ENCODE measurements at places on chromosomes 3 and 15.

DNA sequence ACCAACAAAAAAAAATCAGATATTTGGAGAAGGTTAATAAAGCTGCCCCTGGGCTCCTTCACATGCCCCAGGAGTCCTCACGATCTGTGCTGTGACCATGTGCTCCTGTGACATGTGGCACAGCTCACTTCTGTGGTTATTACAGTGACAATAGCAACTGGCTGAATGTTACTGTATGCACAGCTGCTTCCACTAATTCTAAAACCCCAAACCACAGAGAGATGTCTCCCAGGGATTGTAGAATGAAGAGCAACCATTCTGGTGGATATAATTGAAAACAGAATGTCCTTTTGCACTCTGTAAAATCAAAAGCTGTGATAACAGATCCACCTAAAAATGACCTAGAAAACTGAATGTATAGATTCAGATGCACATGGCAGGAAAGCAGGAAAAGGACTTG, 489.2 kb upstream of the CNTN4 start:
- no peak for DNase-seq

DNA sequence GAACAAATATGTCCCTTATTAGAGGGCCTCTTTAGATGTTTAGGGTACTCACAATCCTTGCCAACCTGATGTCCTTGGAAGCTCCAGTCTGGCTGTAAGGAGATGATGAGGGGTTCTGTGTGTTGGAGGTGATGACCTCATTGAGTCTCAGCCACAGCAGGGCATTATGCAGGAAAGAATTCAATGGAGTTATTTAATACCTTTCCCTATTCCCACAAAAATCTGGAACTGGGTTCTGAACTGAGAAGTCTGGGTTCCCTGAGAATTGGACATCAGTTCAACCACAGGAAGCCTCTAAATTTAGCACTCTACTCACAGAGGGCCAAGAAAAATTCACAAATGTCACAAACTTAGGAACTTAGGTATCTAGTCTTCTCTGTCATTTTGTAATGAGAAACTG, 36.9 kb downstream of the SLC35A5 start:
- DNase-seq, result no peak

- DNase-seq, result no peak
These were observed 49.7 kb upstream of the SKIL start for GRCh38 chr3:170307671-170308405.

- no peak for DNase-seq
These were observed 11.3 kb downstream of the SHISA5 start for GRCh38 chr3:48492461-48493202.

DNA sequence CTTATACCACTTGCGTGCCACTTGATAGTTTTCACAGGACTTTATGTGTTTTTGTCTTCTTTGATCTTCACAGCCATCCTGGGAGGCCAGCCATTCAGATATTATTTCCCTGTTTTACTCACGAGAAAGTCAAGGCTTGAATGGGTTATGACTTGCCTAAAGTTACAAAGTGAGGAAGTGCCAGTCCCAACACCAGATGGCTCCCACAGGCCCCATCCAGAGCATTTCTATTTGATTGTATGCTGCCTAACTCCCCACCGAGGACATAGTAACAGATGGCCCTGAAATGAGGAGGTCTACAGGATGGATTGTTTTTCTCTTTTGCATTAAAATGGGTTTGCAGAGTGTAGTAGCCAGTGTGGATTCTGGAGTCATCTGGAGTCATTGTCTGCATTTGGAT, 74.5 kb downstream of the SPTSSB start:
- no peak for DNase-seq

DNA sequence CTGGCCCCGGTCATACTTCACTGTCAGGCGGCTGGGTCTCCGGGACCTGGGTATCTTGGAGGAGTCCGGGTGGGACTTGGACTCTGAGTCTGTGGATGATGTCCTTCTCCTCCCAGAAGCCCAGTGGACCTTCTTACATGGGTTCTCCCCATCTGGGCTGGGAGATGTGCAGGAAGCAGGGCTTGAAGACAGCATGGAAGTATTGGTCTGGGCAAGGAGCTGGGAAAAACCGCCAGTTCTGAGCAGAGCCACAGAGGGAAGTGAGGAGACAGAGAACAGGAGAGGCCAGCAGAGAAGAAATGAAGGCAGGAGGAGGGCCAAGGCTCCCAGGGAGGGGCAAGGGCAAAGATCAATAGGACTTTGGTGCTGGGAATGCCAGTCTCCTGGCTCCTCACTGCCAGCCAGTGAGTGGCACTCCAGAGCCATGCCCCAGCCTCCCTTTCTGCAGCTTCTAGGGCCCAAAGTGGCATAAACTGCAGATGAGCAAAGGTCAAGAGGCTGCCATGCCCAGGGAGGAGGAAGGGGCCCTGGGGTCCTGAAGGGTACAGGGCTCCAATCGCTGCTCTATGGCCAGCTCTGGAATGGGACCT, at the start of gene PPP1R14D:
Gene PPP1R14D (minus strand): TSS at position 262 of the 590 bp plus-strand sequence. CDS start 67 bp downstream, at position 195.
- DNase-seq, result no peak

DNA sequence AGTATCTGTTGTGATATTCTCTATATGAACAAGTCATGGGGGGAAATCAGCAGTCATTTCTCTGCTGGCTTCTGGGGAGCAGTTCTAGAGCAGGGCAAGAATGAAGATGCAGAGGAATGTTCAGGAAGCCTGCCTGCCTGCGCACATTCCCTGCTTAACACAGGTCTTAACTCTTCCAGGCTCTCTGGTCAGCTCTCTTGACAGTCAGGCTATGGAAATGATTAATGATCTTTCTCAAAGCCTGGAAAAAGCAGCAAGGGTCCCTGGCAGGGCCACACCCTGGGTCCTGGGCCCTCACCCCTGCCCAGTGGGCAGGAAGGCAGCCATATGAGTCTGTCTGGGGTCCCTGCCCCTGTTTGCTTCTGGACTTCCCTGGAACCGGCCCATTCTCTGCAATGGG, 31.4 kb upstream of the CLK3 start:
- no peak for DNase-seq

DNA sequence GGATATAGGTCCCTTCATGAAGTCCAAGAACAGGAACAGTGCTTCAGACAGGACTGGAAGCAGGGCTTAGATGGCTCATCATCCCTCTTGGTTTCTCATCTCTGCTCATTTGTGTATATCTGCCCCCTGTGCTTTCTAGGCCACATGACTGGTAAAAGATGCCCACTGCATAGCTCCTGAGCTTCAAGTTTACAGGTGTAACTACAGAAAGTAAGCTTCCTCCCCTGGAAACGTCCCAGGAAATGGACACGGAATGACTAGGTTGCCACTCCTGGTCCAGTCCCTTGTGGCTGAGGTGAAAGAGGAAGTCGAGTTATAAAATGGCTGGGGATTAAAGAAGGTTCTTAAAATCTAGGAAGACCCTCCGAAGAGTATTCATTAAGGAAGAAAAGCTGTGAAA, 32.5 kb downstream of the MYO5A start:
- DNase-seq, result no peak

GRCh38 chr3:58497097-58497496, 5.2 kb downstream of the KCTD6 start:
- DNase-seq, result no peak

- no peak for DNase-seq
These were observed 103.5 kb downstream of the LIPC start for GRCh38 chr15:58535337-58535736.

DNA sequence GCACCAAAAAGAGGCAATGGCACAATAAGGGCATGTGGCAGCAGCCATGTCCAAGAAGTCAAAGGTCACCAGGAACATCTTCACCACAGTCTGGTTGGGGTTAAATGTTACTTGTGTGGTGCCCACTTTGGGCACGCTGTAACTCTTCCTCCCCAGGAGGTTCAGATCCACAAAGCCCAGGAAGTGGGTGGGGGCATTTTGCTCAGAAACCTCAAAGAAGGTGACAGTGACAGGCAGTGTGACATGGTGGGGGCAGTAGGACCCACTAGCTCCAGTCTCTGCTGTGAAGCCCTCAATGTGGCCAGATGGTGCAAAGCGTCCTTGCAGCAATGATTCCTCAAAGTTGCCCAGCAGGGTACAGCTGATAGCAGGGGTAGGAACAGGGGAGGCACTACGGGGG, 5.8 kb downstream of the ZNF80 start:
- peak; percentile 20 for DNase-seq

DNA sequence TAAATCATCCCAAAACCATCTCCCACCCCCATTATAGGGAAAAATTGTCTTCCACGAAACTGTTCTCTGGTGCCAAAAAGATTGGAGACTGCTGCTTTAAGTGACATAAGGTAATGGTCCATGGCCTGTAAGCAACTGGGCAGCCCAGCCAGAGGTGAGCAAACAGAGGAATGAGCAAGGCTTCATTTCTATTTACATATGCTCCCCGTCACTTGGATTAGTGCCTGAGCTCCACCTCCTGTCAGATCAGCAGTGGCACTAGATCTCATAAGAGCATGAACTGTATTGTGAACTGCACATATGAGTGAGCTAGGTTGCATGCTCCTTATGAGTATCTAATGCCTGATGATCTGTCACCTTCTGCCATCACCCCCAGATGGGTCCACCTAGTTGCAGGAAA, 1159.8 kb upstream of the ALCAM start:
- no peak for DNase-seq

GRCh38 chr3:118755253-118755801, 279.3 kb downstream of the IGSF11 start:
- no peak for DNase-seq

- DNase-seq, result peak; percentile 78
These were observed 44.2 kb downstream of the RBPMS2 start for GRCh38 chr15:64731012-64731804.

DNA sequence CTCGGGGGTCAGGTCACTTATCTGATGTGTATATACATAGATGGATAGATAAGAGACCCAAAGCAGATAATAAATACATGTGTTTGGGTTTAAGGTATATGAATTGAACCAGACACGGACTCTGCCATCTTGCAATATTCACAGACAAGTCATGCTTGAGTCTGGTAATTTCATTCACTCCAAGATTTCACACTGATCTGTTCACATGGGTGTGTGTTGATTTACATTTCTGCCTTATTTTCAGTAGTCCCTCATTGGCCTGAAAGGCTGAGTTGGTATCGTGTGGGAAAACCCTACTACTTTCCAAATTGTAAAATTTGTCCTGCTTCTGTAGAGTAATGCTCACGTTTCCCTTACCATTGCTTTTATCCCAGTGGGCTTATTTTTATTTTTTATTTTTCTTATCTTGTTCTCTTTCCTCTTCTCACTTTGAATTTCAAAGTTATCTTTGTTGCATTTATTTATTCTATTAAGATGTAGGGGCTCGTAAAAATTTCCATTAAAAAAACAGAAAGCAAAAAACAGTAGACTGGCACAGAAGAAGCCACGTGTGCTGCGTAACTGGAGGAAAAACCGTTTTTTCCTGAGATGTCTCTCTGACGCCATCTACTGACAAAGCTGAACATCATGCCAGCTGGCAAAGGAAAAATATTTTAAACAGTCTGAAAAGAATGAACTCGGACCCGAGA, 10.8 kb upstream of the MFSD1 start:
- no peak for DNase-seq

- DNase-seq, result no peak
These were observed 6.2 kb downstream of the SEMA3F start for GRCh38 chr3:50161320-50161719.

- DNase-seq, result no peak
These were observed 44.1 kb downstream of the TRANK1 start for GRCh38 chr3:36900474-36901443.

- no peak for DNase-seq
These were observed 615.8 kb upstream of the ZNF385D start for GRCh38 chr3:22366781-22367180.

GRCh38 chr3:182808041-182808770, 14.9 kb downstream of the ATP11B start:
- no peak for DNase-seq

- DNase-seq, result no peak
These were observed 59.8 kb downstream of the TMED3 start for GRCh38 chr15:79370716-79371115.

DNA sequence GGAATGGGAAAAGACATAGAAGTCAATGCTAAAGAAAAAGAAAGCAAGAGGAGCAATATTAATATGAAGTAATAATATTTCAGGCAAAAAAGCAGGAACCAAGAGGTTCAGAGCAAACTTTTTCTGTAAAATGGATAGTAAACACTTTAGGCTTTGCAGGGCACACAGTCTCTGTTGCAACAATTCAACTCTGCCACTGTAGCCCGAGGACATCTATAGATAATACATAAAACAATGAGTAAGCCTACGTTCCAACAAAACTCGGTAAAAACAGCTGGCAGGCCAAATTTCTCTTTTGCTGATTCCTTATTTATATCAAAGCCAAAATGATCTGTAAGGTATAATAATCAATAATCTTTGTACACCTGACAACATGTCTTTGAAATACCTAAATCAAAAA, 56.8 kb downstream of the SMAD6 start:
- no peak for DNase-seq

GRCh38 chr15:101120987-101121386, 130.9 kb downstream of the CHSY1 start:
- no peak for DNase-seq

Data from activated CD8-positive, alpha-beta memory T cell treated with anti-CD3 and anti-CD28 coated beads for 1 hour (primary cell).